ENCODE measurements at places on chromosomes 6 and 20. TPM values are rescaled to one million over a fixed set of nuclear protein-coding genes. Genes with fewer than 3 reads are reported as not detected.

The MAS1L gene
- not detected for total RNA-seq

The ADTRP gene
- total RNA-seq: not detected

The HLA-DMB gene
- 0.59 TPM for total RNA-seq

The KIF16B gene
- 8.8 TPM for total RNA-seq

The PHACTR1 gene
- total RNA-seq: 10.3 TPM

GRCh38 chr6:2028457-2029038, 216.9 kb downstream of the GMDS start:
- DNase-seq: no peak
- no peak overlapping the region for H3K27ac ChIP-seq
- H3K4me1 ChIP-seq: peaks cover 3% of the 10 kb centered on the region
- no peaks in the 10 kb centered on the region for H3K27me3 ChIP-seq

GRCh38 chr6:154928325-154928922, 66.7 kb upstream of the TIAM2 start:
- no peak overlapping the region for H3K4me3 ChIP-seq
- peaks cover 35% of the 10 kb centered on the region for H3K4me1 ChIP-seq
- peak; percentile 74 for DNase-seq
- no peak overlapping the region for H3K27ac ChIP-seq
- no peaks in the 10 kb centered on the region for H3K36me3 ChIP-seq

DNA sequence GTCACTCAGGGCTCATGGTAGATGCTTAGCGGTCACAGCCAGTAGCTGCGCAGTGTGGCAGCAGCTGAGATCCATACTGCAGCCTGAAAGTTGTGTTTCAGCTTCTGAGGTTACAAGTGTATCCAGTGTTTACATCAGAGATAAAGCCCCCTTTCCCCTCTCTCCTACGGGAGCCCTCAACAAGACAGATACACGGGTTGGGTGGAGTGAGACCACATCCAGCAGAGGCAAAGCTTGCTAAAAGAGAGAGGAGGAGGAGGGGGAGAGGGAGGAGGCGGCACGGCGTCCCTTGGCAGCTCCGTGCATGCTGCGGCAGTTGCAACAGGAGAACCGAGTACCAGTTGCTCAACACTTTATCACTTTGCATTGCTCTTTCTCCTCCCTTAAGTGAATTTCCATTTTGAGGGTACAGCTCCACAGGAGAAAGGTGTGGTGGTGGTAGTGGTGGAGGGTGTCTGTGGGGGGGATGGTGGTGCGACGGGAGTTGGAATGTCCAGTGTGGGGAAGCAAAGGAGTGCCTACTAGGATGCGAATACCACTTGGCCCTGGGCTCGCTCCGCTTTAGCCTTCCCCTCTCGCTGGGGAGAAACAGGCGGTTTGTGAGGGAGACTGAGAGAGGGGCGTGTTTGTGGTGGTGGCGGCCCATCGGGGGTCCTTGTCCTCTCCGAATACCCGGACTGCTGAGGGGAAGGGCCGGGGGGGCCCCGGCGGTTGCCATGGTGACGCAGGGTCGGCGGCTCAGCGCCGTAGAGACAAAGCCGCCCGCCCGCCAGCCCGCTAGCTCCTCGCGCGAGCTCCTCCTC, 405 bp upstream of the RNF182 start:
- peak overlapping the region; percentile 64 for H3K27ac ChIP-seq
- H3K36me3 ChIP-seq: no peaks in the 10 kb centered on the region
- peak overlapping the region; percentile 96 for H3K4me3 ChIP-seq
- H3K4me1 ChIP-seq: peaks cover 16% of the 10 kb centered on the region
- peak; percentile 58 for DNase-seq
- peaks cover 69% of the 10 kb centered on the region for H3K27me3 ChIP-seq

GRCh38 chr20:1661542-1662299, 4.1 kb upstream of the SIRPG start:
- H3K27ac ChIP-seq: no peak overlapping the region
- no peak for DNase-seq
- H3K27me3 ChIP-seq: peaks cover 25% of the 10 kb centered on the region
- no peak overlapping the region for H3K4me3 ChIP-seq
- no peaks in the 10 kb centered on the region for H3K36me3 ChIP-seq

DNA sequence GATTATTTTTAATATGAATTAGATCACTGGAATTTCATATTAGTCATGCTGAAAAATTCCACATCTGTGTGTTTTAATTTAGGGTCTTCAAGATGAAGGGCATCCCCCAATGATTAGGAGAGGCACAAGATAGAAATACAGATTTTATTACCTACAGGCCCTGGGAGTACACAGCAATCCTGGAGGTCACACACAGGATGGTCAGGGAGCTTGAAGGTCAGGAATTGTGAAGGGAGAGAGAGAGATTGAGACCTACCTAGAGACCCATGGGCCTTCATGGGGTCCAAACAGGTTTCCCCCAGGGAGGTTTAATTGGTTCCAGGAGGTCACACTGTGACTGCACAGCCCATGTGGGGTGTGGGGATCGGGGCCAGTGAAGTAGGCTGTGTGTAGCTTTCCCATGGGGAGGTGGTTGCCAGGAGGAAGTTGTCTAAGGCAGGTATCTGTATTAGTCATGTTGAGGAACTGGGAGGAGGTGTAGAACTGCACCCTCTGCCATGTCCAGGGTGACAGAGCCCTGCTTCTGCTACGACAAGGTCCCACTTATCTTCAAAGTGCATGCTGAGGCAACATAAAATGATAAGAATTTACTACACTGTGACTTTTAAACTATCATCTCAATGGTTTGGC, 18.3 kb downstream of the SNX9 start:
- H3K27me3 ChIP-seq: no peaks in the 10 kb centered on the region
- no peak overlapping the region for H3K4me3 ChIP-seq
- H3K4me1 ChIP-seq: peaks cover 17% of the 10 kb centered on the region
- H3K36me3 ChIP-seq: peaks cover 3% of the 10 kb centered on the region

- peaks cover 34% of the 10 kb centered on the region for H3K4me1 ChIP-seq
- H3K27ac ChIP-seq: no peak overlapping the region
- DNase-seq: no peak
These were observed 1.8 kb downstream of the EPB41L2 start for GRCh38 chr6:131061041-131061750.

DNA sequence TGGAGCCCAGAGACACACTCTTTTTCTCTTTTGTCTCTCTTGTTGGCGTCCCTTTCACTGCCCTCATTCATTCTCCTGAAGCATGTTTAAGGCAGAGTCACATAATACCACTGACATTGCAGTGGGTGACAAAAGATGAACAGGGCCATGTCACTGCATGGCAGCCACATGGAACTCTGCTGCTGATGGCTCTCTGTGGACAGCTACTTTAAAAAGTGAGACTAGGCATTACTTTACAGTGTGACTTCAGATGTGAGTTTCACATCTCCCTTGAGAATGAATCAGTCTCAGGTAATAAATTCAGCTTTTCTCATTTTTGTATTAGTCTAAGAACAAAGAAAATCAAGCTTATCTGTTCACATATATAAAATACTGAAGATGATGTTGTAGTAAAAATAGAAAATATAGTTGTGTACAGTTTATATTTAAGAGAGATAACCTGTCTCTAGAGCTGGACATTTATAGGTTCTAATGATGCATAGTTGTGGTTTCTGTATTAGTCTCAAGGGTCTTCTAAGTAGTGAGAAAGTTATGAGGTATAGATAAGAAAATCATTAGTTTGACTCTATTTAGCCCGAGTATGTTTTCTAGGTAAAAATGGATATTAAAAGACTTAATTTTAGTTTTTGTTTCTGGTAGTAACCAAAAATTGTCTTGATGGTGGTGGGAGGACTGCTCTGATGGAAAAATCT, 6.1 kb downstream of the MRS2 start:
- no peak for DNase-seq
- no peak overlapping the region for H3K4me3 ChIP-seq
- peaks cover 18% of the 10 kb centered on the region for H3K4me1 ChIP-seq
- peaks cover 17% of the 10 kb centered on the region for H3K36me3 ChIP-seq
- H3K27me3 ChIP-seq: no peaks in the 10 kb centered on the region

DNA sequence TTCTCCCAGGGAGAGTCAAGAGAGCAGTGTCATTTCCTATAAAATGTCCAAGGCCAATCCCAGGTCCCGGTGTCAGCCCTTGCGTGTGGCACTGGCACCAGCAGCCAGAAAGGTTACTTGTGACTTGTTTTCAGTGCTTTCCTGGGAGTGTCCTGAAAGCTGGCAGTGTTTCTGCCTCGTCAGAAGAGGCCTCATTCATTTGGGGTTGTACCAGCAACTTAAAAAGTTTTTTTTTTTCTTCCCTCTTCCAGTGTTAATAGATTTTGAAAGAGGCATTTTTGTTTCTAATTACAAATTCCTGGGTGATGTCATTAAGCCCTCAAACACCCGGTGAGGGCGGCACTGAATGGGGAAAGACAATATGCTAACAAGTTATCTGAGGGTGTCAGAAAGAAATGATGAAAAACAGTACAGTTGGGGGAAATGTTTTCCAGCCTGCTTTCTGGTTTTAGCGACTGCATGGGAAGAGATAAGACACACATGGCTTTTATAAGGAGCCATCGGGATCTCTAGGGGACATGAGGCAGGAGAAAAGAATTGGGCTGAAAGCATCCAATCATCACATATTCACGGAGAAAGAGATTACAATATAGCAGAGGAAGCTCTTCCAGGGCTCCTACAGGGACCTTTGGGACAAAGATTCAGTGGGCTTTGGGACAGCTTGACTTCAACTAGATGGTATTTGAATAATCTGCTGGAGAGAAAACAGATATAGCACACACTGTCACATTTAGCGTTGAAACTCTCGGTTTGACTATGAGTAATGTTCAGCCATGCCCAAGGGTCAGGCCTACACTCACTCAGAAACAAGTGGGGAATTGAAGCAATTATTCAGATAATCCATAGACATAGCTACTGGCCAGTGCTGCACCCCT, 153.0 kb downstream of the BCAS1 start:
- no peak overlapping the region for H3K27ac ChIP-seq
- H3K27me3 ChIP-seq: no peaks in the 10 kb centered on the region
- no peaks in the 10 kb centered on the region for H3K36me3 ChIP-seq
- H3K4me1 ChIP-seq: peaks cover 43% of the 10 kb centered on the region
- DNase-seq: no peak

GRCh38 chr20:18999086-18999485, 185.5 kb downstream of the SCP2D1 start:
- H3K4me3 ChIP-seq: no peak overlapping the region
- H3K27ac ChIP-seq: no peak overlapping the region
- DNase-seq: no peak
- no peaks in the 10 kb centered on the region for H3K36me3 ChIP-seq
- H3K27me3 ChIP-seq: peaks cover 6% of the 10 kb centered on the region

GRCh38 chr6:132768051-132768517, 10.4 kb upstream of the VNN2 start:
- peak; percentile 5 for DNase-seq
- no peak overlapping the region for H3K4me3 ChIP-seq
- H3K27me3 ChIP-seq: no peaks in the 10 kb centered on the region
- H3K4me1 ChIP-seq: no peaks in the 10 kb centered on the region
- H3K36me3 ChIP-seq: peaks cover 12% of the 10 kb centered on the region

- H3K4me3 ChIP-seq: no peak overlapping the region
- DNase-seq: no peak
- H3K4me1 ChIP-seq: peaks cover 33% of the 10 kb centered on the region
- H3K27ac ChIP-seq: peak overlapping the region; percentile 2
- H3K36me3 ChIP-seq: peaks cover 2% of the 10 kb centered on the region
These were observed 45.5 kb upstream of the RNF8 start for GRCh38 chr6:37308069-37308815.

DNA sequence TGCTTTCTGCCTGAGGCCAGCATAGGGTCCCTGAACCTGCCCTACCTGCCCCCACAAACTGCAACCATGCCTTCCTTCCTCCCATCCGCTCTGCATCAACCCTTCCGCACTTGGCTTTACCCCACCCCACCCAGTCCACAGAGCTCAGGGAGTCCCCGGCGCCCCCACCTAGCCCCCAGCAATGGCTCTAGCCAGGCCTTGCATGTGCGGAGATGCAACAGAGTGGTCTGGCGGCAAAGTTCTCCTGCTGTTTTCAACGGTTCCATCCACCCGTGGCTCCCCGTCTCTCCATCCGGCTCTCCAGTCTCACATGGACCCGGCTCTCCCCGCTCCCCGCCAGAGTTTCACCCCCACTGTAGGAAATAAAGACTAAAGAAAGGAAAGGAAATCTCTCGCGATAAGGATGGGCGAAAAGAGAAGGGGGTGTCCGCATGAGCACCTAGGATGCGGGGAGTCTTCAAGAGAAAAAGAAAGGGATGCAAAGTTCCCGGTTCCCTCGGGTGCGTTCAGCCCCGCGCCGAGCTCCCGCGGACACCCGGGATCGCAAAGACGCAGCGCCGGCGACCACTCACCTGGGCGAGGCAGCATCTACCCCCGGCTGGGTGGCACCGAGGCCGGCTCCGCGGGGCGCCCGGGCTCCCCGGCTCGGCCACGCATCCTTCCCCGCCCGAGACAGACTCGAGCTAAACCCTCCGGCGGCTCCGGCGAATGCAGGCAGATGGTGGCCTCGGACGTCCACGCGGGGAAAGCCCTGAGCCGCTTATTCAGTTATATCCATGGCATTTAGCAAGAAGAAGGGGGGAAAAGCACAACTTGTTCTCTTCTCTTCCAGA, 579 bp downstream of the LRFN2 start:
- H3K4me1 ChIP-seq: peaks cover 22% of the 10 kb centered on the region
- peaks cover 66% of the 10 kb centered on the region for H3K27me3 ChIP-seq
- peak; percentile 12 for DNase-seq
- no peaks in the 10 kb centered on the region for H3K36me3 ChIP-seq

DNA sequence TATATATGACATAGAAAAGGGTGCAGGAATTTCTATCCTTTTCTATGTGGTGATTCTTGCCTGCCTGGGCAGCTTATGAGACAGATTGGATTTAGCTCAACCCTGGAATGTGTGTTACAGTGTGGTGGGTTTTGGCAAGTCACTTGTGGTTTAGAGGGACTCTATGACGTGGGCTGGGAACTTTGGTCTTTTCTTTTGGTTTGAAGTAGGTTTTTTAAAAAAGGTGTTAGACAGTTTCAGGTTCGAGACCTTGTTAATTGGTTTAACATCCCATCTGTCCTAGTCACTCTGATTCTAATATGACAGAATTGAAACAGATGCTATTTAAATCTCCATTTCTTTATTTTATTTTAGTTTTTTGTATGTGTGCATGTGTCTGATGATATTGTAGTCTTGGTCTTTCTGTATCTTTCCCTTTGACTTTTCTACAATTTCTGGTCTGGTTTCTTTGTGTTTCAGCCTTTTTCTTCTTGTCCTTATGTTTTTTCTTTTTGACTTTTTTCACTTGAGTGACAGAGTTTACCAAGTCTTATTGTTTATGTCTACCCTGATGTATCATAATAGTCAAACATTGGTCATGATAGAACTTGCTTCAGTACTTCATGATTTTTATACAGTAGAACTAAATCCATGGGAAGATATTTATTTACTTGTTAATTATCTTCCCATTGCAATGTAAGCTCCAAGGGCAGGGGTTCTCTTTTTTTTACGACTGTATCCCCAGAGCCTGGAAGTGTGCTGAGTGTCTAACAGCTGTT, 174.3 kb downstream of the CDKAL1 start:
- DNase-seq: no peak
- H3K4me1 ChIP-seq: peaks cover 6% of the 10 kb centered on the region
- no peak overlapping the region for H3K27ac ChIP-seq
- H3K27me3 ChIP-seq: no peaks in the 10 kb centered on the region
- no peak overlapping the region for H3K4me3 ChIP-seq

DNA sequence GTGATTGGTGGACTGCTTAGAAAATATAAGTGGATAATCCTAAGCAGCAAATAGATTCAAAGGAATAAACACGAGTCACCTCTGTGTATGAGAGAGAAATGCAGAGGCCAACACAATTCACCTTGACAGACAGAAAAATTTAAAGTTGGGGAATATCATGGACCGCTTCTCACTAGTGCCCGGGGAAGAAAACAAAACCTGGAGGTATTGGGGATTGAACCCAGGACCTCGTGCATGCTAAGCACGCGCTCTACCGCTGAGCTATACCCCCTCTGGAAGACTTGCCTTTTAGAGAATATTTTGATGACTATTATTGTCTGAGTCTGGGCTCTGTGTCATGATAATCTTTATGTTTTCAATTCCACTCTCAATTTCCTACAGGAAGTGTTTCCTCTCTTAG, 111.9 kb downstream of the TRIM27 start:
- DNase-seq: no peak
- no peak overlapping the region for H3K27ac ChIP-seq
- peaks cover 100% of the 10 kb centered on the region for H3K27me3 ChIP-seq
- peaks cover 27% of the 10 kb centered on the region for H3K4me1 ChIP-seq

All from neural crest cell (in vitro differentiated cells).